ENCODE measurements at places on chromosomes 13 and 19.

DNA sequence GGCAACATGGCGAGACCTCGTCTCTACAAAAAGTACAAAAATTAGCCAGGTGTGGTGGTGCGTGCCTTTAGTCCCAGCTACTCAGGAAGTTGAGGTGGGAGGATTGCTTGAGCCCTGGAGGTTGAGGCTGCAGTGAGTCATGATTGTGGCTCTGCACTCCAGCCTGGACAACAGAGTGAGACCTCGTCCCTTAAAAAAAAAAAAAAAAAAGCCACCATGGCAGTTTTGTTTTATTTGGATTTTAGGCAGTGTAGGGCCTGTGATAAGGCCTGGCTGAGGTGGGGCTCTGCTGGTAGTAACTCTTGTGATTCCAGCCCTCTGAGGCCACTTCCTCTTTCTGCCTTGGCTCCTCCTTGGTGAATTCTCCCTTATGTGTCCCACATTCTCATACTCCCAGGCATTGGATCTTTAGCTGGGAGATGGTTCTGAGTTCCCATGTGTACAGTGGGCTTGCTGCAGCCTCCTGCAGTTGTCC lies 39.2 kb downstream of the GATAD2A start:
- DNase-seq, result peak; percentile 63

DNA sequence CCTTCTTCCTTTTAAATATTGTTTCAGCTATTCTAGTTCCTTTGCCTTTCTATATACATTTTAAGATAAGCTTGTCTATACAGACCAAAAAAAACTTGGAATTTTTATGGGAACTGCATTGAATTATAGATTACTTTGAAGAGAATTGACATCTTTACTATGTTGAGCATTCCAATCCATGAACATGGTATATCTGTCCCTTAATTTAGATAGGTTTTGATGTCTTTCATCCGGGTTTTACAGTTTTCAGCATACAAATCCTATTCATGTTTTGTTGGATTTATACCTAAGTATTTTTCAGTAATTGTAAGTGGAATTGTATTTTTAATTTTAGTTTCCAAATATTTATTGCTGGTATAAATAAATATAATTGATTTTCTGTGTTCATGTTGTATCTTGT lies 12.2 kb upstream of the IFNL1 start:
- DNase-seq, result no peak

DNA sequence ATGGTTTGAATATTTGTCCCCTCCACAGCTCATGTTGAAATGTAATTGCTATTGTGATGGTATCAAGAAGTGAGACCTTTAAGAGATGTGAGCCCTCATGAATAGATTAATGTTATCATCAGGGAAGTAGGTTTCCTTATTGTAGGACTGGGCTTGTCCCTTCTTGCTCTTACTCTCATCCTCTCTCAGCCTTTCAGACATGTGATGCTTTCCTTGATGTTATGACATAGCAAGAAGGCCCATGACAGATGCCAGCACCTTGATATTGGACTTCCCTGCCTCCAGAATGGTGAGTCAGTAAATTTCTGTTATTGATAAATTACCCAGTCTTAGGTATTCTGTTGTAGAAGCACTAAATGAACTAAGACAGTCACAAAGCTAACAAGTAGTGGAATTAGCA lies 5.7 kb upstream of the ZMYM2 start:
- DNase-seq, result no peak

DNA sequence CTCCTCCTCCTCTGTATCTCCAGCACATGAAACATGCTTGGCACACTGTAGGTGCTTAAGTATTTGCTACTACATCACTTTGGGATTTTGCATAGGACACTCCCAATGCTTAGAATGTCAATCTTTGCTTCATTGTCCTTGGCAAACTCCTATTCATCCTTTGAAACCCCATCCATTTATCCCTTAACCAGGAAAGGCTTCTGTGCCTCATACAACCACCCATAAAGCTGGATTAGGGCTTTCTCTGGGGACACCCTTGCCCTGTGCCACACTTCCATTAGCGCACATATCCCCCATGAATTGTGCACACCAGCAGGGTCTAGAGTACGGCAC lies 5.8 kb upstream of the EPS8L1 start:
- no peak for DNase-seq

- DNase-seq, result no peak
These were observed 2166.4 kb downstream of the PCDH9 start for GRCh38 chr13:65063753-65064152.

GRCh38 chr19:13302526-13303270 lies 152.5 kb downstream of the IER2 start:
- DNase-seq, result no peak

GRCh38 chr13:39047560-39047959 lies 9.3 kb downstream of the NHLRC3 start:
- no peak for DNase-seq

Data from NAMALWA (cell line).